ENCODE measurements at places on chromosomes 5 and 9.

DNA sequence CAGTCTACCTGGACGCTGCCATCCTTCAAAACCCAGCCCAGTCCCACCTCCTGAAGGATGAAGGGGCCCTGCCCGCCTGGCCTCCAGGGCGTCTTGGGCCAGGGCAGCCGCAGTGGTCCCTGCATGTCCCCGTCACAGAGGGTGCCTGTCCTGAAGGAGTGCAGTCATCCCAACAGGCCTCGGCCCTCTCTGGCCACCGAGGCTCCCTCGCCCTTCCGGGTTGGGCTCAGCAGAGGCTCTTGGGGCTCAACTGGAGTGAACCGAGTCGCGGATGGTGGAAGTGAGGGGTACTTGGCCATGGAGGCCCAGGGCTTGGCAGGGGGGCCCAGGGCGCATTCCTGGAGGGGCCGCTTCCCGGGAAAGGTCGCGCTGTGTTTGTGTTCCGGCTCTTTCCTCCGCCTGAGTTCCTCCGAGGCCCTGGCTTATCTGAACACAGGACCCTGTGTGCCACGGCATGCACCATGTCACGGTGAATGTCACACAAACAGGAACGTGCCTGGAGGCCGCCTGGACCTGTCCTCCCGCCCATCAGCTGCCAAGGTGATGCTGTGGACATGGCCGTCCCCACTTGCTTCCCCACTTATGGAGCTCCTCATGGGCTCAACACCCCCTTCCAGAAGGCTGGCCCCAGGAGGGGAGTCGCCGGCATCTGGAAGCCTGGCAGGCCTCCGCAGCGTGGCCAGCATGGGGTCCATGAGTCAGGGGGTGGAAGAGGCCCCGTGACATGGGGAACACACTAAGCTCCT is 25.7 kb upstream of the OBP2B start:
- no peak for DNase-seq

DNA sequence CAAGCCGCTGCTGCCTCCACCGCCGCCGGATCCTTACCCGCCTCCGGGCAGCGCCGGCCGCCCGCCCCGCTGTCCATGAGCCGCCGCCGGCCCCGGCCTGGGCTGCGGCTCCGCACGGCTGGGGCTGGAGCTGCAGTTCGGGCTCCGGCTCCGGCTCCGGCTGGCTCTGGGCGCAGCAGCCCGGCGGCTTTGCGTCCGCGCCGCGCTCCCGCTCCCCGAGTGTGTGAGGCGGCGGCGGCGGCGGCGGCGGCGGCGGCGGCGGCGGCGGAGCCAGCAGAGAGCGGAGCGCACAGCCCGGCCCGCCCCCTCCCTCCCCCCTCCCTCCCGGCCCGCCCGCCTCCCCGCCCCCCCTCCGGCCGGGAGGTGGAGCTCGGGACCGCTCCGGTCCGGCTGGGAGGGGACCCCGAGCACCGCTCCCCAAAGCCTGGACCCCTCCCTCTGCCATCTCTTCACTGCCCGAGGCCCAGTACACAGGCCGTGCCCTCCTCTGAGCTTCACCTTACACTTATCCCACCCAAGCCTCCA is at the start of gene PCDH1:
Gene PCDH1, minus strand, starts transcription at position 225 of the 525 bp plus-strand sequence. Its CDS starts 148 bp downstream, at position 77.
- no peak for DNase-seq

DNA sequence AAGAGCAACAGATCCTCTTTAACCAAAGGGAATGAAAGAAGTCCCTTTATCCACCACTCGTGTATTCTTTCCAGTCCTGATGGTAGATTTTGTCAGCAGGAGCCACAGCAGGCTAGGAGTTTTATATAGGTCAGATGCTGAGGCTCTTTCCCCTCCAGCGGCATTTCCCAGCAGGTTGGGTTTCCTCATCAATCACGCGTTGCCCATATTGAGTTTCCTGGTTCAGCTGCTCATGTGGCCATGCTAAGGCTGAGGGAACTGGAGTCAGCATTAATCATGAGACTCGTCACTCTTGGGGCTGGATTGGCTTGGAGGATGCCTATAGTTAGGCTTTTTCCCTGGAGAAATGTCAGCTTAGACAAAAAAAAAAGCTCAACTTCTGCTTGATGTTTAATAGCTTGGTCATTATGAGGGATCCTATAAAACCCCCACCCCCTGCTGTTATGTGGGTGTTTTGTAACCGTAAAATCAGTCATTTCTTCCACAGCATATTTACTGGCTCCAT is 193.4 kb upstream of the GAS1 start:
- no peak for DNase-seq

DNA sequence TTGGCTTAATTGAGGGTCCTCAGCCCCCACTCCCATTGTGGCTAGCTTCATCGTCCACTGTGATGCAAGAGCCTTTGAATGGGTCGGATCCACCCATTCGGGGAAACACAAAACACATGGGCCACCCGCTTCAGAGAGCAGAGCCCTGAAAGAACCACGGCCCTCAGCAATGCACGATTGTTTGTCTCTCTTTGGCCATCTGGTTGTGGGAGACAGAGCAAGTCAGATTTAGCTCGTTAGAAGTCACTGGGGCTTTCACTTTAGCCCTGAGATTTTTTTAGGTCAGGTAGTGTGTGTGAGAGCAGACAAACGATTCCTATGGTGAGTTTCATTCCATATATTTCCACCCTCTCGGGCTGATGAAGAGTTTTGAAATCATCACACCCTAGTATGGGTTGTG is 12.9 kb upstream of the COL15A1 start:
- DNase-seq: no peak

DNA sequence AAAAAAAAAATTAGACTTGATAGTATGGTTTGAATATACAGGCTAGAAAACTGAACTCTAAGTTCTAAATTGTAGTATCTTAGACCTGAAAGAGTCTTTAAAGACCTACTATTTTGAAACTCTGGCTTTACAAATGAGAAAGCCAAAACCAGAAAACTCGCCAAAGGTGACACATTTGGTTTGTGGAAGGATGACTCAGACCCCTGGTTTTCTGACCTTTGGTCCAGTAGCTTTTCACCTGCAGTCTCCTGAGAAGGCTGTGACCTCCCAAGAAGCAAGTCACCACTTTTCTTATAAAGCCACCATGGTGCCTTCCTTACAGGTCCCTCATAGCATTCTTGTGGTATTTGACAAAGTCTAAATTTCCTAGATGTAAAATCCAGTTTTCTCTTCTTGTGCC is 102.1 kb upstream of the CEP78 start:
- no peak for DNase-seq

DNA sequence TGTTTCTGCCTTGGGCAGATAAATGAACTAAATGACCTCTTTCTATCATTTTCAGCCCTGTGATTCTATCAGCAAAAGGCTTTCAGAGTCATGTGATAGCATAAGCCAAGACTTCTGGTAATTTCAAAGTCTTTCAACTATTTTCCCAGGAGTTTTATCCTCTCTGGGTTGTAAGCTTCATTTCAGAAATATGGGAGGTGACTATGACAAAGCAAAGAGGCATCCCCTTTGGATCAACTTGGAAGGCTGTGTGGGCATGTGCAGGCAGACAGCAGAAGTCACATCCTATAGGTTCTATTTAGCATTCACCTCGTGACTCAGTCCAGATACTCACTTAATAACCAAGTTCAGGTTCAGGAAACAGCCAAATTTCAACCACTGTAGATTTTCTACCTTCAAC is 149.0 kb upstream of the FST start:
- no peak for DNase-seq

DNA sequence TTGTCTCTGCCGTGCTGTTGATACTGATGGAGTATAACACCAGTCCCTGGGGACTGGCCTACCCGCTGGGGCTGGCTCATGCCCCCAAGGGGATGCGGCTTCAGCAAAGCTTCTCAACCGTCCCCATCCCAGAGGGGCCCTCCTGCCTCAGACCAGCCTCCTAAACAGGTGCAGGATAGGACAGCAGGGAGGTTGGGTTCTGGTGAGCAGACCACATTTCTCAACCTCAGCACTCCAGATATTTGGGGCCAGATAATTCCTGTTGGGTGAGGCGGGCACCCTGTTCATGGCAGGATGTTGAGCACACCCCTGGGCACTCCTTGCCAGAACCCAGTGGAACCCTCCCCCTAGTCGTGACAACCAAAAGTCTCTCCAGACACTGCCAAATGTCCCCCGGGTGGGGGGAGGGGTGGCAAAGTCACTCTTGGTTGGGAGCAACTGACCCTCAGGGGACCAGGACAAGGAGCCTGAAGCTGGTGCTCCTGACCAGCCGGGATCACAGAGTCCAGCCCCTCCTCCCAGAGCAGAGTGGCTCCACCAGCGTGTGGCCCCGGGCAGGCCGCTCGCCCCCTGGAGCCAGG is 107.8 kb downstream of the ZNF354C start:
- DNase-seq: no peak

DNA sequence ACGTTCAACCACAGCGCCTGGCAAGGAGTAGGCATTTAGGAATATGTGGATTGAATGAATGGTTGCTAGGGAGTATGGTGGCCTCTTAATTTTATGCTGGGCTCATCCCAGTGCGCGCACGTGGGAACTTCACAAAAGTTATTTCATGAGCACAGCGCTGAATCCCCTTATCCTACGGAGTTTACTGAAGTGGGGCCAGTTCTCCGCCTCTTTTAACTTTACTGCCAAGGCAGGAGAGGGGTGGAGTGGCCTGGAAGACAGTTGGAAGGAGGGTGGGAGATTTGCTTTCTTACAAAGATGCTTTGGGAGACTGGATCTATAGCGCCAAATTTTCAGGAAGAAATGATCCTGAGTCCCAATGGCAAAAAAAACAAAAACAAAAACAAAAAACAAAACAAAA is 326.5 kb downstream of the SH3GL2 start:
- no peak for DNase-seq

DNA sequence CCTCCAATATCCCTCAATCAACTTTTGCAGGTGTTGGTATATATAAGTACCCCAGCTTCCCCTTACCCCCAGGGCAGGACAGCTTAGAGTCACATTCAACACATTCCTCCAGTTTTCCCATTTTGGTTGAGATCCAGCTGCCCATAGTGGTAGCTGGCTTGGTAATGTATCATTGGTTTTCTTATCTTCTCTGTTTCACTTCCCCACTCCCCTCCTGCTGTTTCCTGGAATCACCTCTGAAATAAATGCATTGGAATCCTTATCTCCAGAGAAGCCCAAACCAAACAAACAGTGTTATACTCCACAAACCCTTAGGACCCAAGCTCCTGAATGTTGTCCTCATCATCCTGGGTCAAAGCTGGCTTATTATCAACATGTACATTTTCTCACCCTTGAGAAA is 184.8 kb downstream of the TMEM38B start:
- DNase-seq: no peak

DNA sequence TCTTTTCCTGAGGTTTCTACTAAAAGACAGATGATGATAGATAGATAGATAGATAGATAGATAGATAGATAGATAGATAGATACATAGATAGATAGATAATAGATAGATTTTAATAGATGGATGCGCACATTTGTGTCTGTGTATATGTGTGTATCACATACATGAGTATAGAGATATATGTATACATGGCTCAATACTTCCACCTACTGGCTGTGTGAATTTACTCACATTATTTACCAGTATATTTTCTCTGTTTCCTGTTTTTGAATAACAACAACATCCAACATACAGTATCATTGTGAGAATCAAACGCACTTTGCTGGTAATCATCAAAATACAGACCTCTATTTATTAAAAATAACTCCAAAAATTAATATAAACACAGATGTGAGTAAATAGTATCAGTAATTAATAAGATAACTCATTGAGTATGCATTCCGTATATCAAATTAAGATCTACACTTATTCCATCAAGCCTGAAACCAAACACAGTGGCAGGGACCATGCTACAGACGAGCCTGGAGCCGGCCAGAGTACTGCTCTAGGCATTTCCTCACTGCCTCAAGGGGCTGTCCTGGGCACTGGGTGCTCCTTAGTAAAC is 338.0 kb downstream of the SEMA5A start:
- DNase-seq: peak; percentile 67

GRCh38 chr5:96712100-96712746 is 50.0 kb downstream of the CAST start:
- DNase-seq: no peak

Data from OCI-LY7 (cell line).